Activated CD4-positive, alpha-beta T cell treated with anti-CD3 and anti-CD28 coated beads for 36 hours (primary cell): ENCODE measurements at places on chromosomes 2 and 18. TPM values are rescaled to one million over a fixed set of nuclear protein-coding genes. Genes with fewer than 3 reads are reported as not detected.

GRCh38 chr2:158114516-158114915 lies 12.8 kb downstream of the UPP2 start:
- H3K27ac ChIP-seq = no peak overlapping the region
- no peaks in the 10 kb centered on the region for H3K4me1 ChIP-seq
- no peak for DNase-seq

Gene INHA
- total RNA-seq = not detected

Gene CFC1
- not detected for total RNA-seq

Gene FBXO48
- 2.0 TPM for total RNA-seq

DNA sequence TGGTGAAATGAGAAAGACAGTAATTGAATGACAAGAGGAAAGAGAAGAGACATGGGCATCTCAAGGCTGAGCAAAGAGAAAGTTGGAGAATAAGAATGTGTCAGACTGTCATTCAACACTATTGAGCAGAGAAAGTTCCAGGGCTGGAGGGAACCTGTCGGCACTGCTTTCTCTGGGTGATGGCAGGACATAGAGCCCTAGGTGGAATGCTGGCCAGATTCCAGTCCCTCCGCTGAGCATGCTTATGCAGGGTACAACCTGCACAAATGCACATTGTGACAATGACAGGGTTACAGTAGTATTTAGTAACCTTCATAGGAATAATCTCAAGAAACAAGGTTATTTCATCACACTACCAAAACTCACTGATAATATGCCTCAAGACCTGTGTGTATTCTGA lies 582.8 kb downstream of the ADCYAP1 start:
- H3K36me3 ChIP-seq = no peaks in the 10 kb centered on the region
- DNase-seq = no peak
- H3K4me3 ChIP-seq = no peak overlapping the region
- no peaks in the 10 kb centered on the region for H3K27me3 ChIP-seq

Gene TXNDC2
- not detected for total RNA-seq

GRCh38 chr2:28401948-28402550 lies 9.4 kb downstream of the FOSL2 start:
- H3K27ac ChIP-seq = peak overlapping the region; percentile 51
- peak overlapping the region; percentile 2 for H3K4me3 ChIP-seq
- no peaks in the 10 kb centered on the region for H3K27me3 ChIP-seq
- H3K36me3 ChIP-seq = peaks cover 89% of the 10 kb centered on the region

DNA sequence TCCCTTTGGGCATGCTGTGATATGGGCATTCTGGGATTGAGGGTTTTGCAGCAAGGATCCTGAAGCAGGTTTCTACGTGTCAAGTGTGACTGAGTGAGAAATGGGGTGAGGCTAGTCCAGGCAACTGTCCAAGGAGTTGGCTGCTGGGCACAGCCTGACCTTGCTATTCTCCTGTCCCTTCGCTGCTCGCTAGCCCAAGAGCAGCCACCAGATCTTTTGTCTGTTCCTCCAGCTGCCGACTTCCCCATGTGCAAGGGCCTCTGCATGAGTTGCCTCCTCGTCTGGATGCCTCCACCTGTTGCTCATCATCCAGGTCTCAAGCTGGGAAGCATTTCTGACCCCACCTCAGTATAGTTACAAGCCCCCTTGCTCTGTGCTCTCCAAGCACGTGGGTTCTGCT lies 71.1 kb downstream of the DYSF start:
- H3K4me1 ChIP-seq = no peaks in the 10 kb centered on the region
- H3K27me3 ChIP-seq = peaks cover 19% of the 10 kb centered on the region
- DNase-seq = no peak
- H3K4me3 ChIP-seq = no peak overlapping the region

DNA sequence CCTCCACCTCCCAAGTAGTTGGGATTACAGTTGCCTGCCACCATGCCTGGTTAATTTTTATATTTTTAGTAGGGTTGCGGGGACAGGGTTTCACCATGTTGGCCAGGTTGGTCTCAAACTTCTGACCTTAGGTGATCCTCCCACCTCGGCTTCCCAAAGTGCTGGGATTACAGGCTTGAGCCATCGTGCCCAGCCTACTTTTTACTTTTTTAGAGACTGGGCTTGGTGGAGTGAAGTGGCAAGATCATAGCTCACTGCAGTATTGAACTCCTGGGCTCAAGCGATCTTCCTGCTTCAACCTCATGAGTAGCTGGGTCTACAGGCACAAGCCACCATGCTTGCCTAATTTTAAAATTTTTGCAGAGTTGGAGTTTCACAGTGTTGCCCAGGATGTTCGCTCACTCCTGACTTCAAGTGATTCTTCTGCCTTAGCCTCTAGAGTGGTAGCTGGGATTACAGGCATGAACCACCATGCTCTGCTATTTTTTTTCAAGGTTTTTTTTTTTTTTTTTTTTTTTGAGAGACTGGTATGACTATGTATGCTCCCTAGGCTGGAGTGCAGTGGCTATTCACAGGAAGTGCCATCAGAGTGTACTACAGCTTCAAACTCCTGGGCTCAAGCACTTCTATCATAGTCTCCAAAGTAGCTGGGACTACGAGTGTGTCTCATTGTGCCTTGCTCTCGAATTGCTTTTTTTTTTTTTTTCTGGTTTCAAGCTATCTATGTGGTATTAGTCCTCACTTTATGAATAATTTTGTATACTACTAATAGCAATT lies 11.9 kb downstream of the MSH2 start:
- no peaks in the 10 kb centered on the region for H3K27me3 ChIP-seq
- no peak overlapping the region for H3K27ac ChIP-seq
- H3K4me1 ChIP-seq = no peaks in the 10 kb centered on the region

Gene BMP10
- total RNA-seq = not detected

Gene NEB
- 0.33 TPM for total RNA-seq

GRCh38 chr18:46343931-46344372 lies 239.8 kb downstream of the HAUS1 start:
- peaks cover under 1% of the 10 kb centered on the region for H3K27me3 ChIP-seq
- peak; percentile 79 for DNase-seq
- H3K27ac ChIP-seq = no peak overlapping the region
- no peaks in the 10 kb centered on the region for H3K36me3 ChIP-seq
- H3K4me1 ChIP-seq = peaks cover 18% of the 10 kb centered on the region
- no peak overlapping the region for H3K4me3 ChIP-seq
